ENCODE measurements at places on chromosomes 4 and X.

DNA sequence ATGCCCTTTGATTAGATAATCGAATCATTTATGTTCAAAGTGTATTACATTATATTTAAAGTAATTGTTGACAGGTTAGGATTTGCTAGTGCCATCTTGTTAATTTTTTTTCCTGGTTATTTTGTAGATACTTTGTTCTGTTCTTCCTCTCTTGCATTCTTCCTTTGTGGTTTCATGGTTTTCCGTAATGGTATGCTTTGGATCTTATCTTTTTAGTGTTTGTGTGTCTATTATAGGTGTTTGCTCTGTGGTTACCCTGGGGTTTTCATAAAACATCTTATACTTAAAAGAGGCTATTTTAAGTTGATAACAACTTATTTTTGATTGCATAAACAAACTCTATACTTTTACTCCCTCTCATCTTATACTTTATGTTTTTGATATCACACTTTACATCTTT, 108.2 kb upstream of the SRD5A3 start:
- no peak for DNase-seq

GRCh38 chr4:32184186-32184585, 1464.0 kb downstream of the PCDH7 start:
- no peak for DNase-seq

GRCh38 chr4:180099957-180100356, 2143.2 kb upstream of the TENM3 start:
- no peak for DNase-seq

DNA sequence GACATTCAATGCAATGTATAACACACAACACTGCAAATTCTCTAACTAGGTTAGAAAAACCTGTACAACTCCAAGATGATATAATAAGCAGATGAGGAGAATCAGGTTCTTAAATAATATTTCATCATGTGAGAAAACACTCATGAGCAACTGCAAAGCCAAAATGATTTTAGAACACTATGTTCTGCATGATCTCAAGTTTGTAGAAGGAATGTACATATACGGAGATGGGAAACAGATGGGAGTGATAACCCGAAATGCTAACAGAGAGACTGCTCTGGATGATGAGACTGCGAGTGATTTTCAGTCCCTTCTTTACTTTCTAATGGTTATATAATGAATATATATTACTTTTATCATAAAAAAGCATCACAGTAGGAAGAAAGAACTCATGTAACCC, 80.9 kb downstream of the PCYT1B start:
- DNase-seq = no peak

GRCh38 chr4:142909908-142910307, 63.8 kb upstream of the INPP4B start:
- no peak for DNase-seq

DNA sequence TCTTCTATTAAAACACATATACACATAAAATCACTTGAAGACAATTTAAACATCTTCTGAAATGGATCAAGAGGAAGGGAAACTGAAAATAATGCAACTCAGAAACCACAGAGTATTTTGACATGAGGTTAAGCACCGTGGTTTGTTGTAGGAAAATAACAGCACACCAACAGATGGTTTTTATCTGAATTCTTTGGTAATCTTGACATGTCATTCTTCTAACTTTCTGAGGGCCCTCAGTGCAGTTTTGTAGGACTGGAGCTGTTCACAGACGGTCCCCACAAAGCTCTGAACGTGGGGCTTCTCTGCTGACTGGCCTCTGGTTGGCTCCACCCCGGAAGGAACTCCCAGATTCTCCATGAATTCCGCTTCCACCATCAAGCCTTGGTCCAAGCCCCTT, 16.0 kb upstream of the TLR8 start:
- DNase-seq = no peak

DNA sequence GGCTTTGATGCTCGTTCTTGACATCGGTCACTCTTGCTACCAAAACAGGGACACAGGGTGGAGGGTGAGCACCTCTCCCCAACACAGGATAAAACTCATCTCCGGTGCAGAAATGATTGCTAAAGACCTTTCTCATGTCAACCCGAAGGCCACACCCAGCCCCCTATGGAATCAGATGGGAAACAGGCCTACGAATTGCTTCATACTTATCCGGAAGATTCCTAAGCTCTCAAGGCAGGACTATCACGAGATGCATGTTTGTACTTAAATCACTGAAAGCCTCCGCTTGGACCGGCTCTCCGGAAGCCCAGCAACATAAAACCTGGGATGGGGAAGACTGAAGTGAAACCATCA, 74.9 kb downstream of the MTMR1 start:
- DNase-seq = no peak

GRCh38 chr4:113692809-113693411, 68.6 kb downstream of the CAMK2D start:
- peak; percentile 16 for DNase-seq

GRCh38 chr4:36824682-36825081, 419.9 kb upstream of the NWD2 start:
- no peak for DNase-seq

GRCh38 chr4:18582841-18583240, 561.3 kb upstream of the LCORL start:
- no peak for DNase-seq

DNA sequence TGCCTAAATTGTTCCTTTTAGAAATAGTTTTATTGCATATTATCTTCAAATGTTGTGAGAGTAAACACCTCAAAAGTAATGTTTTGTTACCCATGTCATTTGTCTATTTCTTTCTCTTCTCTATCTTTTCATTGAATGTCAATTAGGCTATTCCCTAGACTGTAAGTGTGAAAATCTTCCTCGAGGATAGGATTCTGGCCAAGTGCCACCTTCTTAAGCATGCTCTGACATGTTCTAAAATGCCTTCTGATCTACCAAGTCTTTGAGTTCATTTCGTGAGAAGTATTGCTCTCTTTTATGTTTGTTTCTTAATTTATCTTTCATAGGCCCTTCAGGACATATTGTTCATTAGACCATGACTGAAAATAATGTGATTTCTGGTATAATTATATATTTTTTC, 44.1 kb upstream of the TLL1 start:
- no peak for DNase-seq

DNA sequence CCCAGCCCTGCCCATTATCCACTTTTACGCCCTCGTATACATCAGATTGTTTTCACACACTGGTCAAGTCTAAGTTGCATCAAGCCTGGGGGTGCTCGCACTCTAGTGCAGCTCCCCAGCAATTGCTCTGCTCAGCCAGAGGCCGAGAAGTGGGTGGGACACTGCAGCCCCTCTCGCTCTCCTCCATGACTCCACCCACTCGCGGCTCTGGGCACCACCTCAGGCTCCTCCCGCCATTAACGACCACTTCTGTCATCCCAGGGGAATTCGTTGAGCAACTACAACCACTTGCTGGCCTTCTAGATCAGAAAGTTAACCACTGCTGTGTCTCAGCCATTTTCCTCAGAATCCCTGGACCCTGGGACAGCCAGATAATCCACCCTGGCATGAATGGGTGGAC, 53.6 kb downstream of the ETNPPL start:
- no peak for DNase-seq

DNA sequence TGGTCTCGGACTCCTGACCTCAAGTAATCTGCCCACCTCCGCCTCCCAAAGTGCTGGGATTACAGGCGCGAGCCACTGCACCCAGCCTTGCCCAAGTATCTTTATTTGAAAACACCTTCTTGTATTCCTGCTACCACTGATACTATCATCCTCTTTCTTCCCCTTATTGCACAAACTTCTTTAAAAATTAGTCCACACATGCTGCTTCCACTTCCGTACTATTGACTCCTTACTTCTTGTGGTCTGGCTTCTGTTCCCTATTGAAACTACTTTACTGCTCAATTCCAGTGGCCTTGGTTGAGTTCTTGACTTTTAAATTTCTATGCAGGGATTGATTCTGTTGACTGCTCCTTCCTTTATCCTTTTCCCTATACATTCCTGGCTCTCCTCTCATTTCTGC, 38.8 kb downstream of the MTM1 start:
- DNase-seq = no peak

- no peak for DNase-seq
Observed at GRCh38 chr4:617644-618641, 7.4 kb upstream of the PDE6B start.

- DNase-seq = no peak
Observed at GRCh38 chrX:5807181-5807580, 421.5 kb downstream of the NLGN4X start.

DNA sequence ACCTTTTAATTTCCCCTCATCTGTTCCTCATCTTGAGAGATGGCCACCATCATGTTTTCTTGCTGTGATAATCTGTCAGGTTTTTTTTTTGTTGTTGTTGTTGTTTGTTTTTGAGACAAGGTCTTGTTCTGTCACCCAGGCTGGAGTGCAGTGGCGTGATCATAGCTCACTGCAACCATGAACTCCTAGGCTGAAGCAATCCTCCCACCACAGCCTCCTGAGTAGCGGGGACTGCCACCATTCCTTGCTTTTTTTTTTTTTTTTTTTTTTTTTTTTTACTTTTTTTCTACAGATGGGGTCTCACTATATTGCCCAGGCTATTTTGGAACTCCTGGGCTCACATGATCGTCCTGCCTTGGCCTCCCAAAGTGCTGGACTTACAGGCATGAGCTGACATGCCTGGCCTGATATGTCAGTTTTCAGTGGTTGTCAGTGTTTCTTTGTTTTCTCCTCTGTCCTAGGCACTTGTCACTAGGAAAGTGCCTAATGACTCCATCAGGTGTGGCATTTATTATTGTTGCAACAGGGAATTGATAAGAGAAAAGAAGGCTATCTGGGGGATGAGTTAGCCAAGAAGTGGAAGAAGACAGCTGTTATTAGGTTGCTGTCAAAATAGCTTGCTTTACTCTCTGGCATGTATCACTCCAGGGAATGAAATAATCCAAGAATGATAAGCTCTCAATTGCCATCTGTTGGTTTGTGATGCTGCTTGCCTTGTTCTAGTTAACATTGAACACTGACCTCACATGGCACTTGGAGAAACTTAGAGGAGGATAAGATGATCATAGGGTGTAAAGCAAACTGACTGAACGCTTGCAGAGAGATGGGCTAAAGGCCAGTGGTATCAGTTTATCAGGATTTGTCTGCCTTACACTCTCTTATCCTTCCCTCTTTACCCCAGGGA, 41.7 kb downstream of the TMEM164 start:
- DNase-seq = no peak

DNA sequence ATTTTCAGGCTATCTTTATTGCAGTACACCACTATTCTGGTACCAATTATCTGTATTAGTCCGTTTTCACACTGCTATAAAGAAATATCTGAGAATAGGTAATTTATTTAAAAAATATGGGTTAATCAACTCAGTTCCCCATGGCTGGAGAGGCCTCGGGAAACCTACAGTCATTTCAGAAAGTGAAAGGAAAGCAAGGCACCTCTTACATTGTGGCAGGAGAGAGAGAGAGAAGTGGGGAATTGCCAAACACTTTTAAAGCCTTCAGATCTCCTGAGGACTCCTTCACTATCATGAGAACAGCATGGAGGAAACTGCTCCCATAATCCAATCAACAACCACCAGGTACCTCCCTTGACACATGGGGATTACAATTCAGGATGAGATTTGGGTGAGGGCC, 54.7 kb downstream of the AMER1 start:
- DNase-seq = no peak

GRCh38 chr4:20368926-20369325, 117.2 kb downstream of the SLIT2 start:
- DNase-seq = no peak

All from CD8-positive, alpha-beta T cell (primary cell).